ENCODE measurements at places on chromosomes 16 and 17.

GRCh38 chr16:21190599-21190998 lies 20.8 kb downstream of the ZP2 start:
- DNase-seq, result no peak

GRCh38 chr17:57309479-57309878 lies 53.2 kb downstream of the MSI2 start:
- DNase-seq, result no peak

- DNase-seq, result no peak
Measured at GRCh38 chr17:32141258-32141657, 1.0 kb upstream of the RHOT1 start.

DNA sequence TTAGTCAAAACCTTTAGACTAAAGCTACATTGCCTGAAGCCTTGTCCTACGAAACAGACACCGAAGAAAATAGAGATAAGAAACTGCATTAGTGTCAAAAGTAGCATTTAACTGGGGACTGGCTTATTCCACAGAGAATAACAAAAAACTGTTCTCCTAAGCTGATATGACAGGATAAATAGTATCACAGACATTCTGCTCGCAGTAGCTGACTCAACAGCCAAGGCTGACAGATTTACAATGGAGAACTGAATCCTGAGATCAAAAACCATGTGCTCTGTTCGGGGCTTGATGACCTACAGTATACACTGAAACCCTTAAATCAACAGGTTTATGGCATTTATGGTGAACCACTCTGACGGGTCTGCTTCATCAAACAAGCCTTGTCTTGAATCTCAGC lies 25.5 kb downstream of the ADAMTS18 start:
- no peak for DNase-seq

GRCh38 chr17:32518646-32519227 lies 31.9 kb downstream of the CDK5R1 start:
- DNase-seq, result no peak

- DNase-seq, result no peak
Measured at GRCh38 chr16:74792225-74792624, 17.6 kb upstream of the FA2H start.

GRCh38 chr17:1391577-1391976 lies 8.4 kb downstream of the YWHAE start:
- no peak for DNase-seq

DNA sequence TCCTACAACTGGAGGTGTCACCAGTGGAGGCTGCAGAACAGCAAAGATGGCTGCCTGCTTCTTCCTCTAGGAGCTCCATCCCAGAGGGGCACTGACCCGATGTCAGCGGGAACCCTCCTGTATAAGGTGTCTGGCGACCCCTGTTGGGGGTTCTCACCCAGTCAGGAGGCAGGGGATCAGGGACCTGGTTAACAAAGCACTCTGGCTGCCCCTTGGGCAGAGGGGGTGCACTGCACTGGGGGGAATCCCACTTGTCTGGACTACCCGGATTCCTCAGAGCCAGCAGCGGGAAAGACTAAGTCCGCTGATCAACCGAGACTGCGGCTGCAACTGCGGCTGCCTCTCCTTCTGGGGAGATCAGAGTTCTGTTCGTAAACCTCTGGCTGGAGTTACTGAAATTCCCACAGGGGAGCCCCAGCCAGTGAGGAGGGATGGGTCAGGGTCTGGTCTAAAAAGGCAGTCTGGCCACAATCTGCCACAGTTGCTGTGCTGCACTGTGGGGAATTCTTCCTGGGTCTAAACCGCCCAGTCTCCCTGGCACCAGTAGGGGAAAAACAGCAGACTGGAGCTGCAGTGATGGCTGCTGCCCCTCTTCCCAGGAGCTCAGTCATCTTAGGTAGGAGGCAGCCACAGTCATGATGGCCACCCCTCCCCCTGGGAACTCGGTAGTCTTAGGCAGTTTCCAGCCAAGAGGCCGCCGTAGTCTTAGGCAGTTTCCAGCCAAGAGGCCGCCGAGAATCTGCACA lies 213.4 kb downstream of the CYB561 start:
- DNase-seq, result no peak

DNA sequence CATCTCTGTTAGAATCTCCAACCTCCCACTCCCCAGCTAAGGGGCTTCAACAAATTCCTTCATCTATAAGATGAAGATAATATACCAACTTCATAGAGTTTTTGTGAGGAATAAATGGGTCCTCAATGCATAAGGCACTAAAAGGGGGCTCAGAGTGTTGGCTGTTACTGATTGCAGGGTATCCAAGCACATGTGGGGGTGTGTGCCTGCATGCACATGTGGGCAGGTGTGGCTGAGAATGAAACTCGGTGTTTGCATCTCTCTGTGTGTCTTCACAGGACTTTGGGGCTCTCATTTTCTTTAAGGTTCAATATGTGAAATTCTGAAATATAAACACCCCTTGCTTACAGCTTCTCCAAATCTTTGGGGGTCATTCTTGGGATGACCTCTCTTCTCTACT lies 4.1 kb upstream of the PPP1R9B start:
- no peak for DNase-seq

DNA sequence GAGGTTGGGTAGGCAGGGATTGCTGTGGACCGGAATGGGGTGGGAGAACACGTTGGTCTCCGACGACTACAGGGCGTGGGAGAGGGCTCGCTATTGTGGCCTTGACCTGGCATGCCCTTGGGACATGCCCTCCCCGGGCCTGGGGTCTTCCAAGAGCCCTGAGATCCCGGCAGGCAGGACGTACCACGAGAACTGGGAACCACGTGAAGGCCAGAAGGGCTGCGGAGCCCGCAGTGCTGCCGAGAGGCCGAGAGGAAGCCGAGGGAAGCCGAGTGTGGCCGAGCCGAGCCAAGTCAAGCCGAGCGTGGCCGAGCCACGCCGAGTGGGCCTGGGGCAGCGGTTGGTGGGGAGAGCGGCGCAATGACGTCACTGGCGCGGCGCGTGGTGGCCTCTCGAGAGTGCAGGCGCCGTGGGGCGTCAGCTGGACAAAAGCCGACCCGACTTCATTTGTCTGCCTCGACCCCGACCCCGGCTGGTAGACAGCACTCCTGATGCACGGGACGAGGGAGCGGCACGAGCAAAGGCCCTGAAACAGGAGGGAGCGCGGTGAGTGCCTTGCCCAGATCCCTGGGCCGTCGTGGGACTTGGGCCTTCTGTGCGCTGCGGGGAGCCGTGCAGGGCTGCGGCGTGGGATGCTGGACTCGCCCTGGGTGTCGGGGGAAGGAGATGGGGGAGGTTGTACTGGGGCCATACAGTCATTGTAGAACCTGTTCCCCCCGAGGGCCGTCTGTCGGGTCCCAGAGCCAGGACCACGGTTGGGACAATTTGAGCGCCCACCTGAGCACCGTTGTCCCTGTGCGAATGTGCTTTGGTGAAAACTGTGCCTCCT lies 6.6 kb downstream of the SOCS1 start:
- DNase-seq, result no peak

DNA sequence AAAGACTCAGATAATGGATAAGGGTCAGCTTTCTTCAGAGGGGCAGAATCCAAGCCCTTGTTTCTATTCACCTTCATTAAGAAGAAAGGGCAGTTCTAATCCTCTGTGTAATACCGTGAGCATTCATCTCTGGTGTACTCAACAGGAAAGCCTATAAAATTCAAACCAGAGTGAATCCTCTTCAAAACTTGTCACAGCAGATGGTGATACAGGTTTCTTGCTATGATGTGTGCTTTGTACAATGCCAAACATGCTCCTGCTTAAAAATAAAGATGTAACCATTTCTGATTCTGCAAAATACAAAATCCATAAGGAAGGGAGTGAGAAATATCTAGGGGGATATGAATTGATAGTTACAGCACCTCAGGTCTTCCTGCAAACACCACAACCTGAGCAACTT lies 49.7 kb downstream of the CYTH1 start:
- DNase-seq, result no peak

- DNase-seq, result no peak
Measured at GRCh38 chr17:43515656-43516055, 30.5 kb downstream of the ETV4 start.
